A172 (cell line): ENCODE measurements at places on chromosomes 6 and 20.
A peak's percentile ranks its signal among the peaks of the same experiment; 100 is the strongest.

DNA sequence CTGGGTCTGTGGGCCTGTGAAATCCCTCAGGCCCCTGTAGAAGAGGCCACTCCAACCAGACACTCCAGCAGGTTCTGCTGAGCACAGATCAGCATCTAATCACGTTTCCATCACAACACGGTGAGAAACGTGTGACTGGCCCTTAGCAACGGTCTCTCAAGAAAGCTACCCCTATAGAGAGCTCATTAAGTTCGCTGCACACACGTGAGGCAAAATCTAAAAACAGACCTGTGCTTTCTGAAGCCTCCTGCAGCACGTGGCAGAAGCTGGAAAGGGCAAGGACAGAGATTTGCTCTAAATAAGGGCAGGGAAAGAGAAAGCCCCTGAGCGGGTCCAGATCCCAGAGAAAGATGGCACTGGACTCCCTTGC is 56.5 kb downstream of the GPR6 start:
- DNase-seq: no peak

DNA sequence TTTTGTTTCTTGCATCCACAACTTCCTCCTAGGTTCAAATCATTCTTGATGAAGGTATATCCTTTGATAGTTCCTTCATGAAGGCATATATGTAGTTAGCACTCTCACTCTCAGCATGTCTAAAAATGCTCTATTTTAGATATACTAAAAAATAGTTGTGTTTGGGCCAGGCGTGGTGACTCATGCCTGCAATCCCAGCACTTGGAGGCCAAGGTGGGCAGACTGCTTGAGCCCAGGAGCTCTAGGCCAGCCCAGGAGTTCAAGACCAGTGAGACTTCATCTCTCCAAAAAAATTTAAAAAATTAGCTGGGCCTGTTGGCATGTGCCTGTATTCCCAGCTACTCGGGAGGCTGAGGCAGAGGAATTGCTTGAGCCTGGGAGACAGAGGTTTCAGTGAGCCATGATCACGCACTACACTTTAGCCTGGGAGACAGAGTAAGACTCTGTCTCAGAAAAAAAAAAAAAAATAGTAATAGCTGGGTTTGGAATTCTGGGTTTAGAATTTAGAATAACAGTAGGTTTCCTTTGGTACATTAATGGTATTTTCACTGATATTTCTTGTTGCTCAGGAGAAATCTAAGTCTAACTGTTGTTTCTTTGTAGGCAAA is 7.0 kb downstream of the SERAC1 start:
- DNase-seq: no peak

GRCh38 chr6:169766232-169766631 is 14.8 kb downstream of the ERMARD start:
- no peak for DNase-seq

DNA sequence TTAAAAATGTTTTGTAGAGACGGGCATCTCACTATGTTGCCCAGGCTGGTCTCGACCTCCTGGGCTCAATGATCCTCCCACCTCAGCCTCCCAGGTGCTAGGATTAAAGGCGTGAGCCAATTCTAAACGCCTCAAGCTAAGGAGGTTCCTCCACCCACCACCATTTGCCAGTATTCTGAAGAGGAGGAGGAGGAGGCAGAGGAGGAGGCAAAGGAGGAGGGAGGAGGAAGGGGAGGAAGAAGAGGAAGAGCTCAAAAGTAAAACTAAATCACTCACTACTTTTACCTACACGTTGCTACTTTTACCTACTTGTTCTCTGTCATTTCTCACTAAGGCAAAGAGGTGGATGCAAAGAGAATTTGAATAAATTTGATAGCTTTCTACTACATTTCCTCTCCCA is 63.6 kb upstream of the ARID1B start:
- no peak for DNase-seq

DNA sequence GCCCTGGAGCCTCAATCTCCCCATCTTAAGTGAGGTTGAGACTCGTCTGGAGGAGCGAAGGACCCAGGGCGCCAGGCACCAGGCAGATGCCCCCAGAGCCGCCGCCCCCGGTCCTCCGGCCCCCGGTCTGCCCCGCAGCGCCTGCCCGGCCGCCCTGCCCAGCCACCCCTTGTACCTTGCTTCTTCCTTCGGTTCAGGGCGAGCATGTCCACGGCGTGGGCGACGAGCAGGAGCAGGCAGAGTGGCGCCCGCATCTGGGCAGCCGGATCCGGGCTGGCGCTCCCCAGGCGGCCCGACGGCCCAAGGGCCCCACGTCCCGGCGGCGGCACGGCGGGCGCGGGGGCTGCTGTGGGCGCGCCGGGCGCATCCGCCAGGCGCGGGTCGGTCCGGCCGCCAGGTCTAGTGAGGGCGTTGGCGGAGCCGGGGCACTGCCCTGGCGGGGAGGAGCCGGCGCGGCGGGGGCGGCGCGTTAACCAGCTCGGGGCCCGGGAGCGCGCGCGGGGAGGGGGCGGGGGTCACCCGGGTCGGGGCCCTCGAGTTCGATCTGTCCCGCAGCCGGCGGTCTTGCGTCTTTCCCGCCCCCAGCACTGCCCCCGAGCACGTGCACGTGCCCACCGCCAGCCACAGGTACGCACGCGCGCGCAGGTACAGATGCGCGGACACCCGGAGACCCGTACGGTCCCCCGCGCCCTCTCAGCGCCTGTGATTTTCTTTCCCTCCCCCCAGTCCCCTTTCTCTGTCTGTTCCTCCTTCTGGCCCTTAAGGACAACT is at the start of gene RSPO4:
Gene RSPO4, minus strand, starts transcription at position 401 of the 771 bp plus-strand sequence. Its CDS starts 147 bp downstream, at position 254.
- DNase-seq: no peak

DNA sequence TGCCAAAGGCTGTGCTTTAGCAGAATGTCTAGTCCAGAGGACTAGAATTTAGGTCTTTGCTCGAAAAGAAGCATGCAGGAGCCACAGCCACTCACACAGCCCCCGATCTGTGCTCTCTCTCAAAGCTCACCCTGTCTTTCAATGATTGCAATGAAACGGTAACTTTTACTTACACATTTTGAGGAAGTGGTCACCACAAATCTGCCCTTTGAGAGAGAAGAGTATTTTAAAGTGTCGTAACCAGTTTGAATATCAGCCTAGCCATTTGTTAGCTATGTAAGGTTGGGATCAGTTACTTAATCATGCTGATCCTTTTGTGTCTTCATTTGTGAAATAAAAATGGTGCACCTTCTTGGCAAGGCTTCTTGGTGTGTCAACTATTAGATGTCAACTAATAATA is 209.0 kb downstream of the TFAP2A start:
- DNase-seq: no peak

GRCh38 chr6:144013486-144013909 is 5.4 kb upstream of the PLAGL1 start:
- peak; percentile 66 for DNase-seq

- no peak for DNase-seq
Measured at GRCh38 chr20:11057624-11058023, 383.8 kb upstream of the JAG1 start.
